Esophagus squamous epithelium (tissue), 5 donors: ENCODE measurements at places on chromosomes 7 and 10.

- no peak for DNase-seq
These were observed 22.5 kb upstream of the MMP21 start for GRCh38 chr10:125797994-125798662.

DNA sequence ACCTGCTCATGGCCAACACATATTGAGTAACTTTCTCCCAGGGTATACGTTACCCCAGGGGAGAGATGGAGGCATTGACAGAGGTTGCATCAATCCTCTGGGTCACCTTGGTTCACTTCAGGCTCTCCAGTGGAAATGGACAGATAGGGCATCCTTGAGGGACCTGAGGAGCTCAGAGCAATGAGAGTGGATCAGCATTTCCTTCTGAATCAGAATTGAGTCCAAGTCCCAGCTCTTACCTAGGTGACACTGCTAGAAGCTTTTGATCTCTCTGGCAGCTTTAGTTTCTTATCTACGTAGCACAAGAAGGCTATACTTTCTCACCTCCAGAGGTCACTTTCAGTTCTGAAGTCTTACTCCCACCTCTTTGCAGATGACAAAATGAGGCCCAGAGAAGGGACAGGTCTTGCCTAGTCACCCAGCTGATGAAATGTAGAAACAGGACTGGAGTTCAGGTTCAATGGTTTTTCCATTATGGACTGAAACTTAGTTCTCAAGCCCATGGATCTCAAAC, 35.2 kb downstream of the PANK1 start:
- no peak for DNase-seq

- no peak for DNase-seq
These were observed 42.3 kb downstream of the COA1 start for GRCh38 chr7:43686991-43687390.

- no peak for DNase-seq
These were observed 165.7 kb downstream of the NPSR1 start for GRCh38 chr7:34823650-34824258.

DNA sequence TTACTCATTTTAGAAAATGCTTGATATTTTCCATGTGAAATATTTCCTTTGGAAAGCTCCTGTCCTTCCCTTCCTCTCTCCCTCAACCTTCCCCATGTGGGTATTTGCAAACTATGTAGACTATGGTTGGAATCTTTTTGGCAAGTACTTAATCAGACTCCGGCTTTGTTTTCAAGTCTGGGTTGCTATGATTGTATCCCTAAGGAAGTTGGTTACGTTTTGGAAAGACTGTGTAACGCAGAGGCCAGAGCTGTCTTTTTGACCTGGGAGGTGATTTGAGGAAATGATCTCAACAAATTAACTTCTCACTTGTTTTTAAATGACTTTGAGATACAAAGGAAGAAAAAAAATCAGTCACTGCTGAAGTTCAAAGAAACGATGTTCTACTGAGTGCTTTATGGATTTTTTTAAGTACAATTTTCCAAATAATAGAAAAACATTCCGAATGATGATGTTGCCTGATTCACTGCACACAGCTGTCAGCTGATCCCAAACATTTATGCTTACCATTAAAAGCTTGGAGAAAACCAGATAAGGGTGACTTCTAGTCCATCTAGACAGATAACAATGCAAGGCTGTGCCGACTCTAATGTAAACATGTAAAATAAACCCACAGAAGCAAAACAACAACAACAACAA, 145.5 kb upstream of the CELF2 start:
- no peak for DNase-seq

DNA sequence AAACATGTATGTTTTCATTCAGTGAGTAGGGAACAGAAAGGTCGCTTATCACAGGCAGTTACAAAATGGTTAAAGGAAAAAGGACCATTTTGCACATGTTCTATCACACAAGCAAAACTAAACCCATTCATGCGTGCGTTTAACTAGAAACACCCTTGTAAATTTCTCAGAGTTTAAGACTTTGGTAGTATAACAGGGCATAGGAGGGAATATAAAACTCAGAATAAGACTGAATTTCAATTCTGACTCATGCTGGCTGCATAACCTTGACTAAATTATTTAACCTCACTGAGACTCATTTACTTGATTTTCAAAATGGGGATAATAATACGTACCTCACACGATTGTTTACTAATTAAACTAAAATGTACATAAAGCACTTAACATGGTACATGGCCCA, 243.8 kb upstream of the PTN start:
- no peak for DNase-seq

- no peak for DNase-seq
These were observed 62.1 kb upstream of the STEAP1B start for GRCh38 chr7:22561895-22562593.

DNA sequence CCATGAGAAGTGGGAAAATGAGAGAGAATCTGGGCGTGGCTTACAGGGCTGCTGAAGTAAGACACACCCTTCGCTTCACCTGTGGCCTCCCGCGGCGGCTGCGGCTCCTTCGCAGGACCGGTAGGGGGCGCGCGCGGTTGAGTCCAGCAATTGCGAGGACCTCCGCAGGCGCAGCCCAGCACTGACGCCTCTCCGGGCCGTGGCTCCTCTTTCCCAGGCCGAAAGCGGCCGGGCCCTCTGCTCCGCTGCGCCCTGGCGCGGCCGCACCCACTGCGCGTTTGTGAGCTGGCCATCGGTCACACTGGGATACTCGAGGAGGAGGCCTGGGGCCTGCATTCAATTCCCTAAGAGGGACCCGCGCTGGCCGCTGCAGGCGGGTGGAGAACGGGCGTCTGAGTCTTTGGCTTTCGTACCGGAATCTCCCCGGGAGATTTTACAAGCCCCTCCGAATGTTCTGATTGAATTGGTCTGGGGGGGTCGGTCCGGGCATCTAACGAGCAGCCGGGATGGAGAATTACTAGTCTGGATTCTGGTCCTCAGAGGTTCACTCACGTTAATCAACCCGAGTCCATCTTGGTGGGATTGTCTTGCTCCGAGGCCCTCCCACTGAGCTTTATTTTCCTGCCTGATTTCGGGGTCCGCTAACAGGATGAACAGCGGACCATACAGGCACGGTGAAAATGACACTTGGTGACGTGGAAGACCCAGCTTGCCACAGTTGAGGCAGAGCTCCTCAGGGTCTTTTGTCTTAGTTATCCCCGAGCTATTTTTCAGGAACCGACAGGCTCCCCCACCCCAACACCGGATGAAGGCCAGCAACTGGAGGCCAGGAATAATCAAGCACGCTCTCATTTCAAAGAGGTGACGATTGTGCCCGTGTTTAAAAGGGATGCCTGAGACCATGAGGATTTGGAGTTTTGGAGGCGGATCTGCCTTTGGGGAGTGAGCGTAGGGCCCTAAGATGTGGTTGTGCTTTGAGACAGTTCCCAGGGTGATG, at the start of gene LRRD1:
Gene LRRD1 (minus strand): TSS at position 215 of the 997 bp plus-strand sequence. CDS start 13,940 bp downstream, outside the sequence.
- DNase-seq = peak; percentile 30

DNA sequence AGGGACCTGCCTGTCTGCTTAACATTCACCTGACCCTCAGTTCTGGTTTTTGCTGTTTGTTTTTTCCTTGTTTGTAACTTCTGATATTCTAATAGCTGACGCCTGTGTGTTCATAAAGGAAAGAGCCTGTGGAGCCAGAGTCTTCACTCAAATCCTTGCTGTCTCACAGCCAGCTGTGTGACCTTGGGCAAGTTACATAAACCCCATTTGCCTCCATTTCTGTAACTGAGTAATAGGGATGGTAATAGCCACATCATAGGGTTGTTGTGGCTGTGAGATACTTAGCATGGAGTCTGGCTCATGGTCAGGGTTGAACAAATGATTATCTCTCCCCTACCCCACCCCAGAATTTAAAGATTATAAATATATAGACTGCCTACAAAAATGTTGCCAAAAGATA, 27.0 kb downstream of the WBP1L start:
- DNase-seq = no peak

DNA sequence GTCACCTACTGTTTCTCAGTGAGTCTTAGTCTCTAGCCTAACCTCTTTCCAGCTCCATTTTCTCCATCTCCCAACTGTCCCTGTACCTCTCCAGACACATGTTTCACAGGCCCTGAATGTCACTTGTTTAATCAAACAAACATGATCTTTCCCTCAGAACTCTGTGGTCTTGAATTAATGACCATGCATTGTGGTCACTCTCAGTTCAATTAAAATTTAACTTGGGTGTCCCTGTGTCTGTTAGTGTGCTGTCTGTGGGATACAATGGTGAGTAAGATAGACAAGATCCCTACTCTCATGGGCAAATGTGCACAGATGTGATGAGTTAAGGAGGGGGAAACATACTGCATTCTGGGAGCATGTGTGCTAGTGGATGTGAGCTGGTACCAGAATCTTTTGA, 65.0 kb downstream of the RBM33 start:
- DNase-seq = no peak

DNA sequence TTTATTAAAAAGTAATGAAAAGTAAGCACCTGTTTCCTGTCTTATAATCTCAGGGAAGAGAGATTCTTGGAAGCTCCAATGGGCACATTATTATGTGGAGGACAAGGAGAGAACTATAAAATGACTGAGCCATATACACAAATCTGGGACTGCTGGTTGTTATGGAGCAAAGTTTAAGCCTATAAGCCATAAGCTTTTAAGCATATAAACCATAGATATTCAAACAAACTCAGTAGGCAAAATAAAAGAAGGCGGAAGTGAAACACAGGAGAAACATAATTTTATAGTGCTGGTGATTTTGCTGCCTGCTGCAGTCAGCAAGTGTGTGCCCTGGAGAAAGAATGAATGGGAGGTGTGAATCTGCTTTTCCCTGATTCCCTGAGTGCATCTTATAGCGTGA, 274.4 kb downstream of the KIF20B start:
- no peak for DNase-seq

GRCh38 chr7:29480451-29480850, 83.2 kb upstream of the PRR15 start:
- no peak for DNase-seq

DNA sequence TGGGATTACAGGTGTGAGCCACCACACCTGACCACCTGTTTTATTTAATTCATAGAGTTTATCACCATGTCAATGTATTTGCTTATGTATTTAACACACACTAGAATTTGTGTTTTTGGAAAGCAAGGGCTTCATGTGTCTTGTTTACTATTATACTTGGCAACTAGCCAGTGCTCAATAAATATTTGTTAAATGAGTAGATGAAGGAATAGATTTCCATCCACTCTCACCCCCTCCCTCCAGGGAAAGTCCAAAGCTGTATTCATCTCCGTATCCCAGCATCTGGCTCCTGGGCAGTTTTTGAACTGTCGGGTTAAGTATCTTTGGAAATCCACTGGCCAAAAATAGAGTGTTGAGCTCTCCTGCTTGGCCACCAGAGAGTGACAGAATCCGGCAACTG, 4.6 kb upstream of the RADIL start:
- DNase-seq = no peak

DNA sequence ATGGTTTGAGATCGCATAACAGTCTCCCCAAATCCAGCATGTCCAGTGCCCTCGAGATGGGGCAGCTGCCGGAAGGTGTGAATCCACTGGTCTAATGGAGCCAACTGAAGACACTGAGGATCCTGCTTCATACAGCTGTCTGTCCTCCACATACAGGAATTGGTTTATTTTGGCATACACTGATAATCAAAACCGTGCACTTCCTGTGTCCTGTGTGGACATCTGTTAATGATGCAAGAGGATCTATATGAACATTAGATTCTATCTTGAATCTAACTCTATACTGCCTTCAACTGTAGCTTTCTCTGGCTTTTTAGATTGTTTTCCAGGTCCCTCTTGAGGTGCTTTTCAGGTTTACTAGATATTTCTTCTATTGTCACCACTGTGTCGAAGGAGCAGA, 3.0 kb upstream of the JAZF1 start:
- DNase-seq = no peak

DNA sequence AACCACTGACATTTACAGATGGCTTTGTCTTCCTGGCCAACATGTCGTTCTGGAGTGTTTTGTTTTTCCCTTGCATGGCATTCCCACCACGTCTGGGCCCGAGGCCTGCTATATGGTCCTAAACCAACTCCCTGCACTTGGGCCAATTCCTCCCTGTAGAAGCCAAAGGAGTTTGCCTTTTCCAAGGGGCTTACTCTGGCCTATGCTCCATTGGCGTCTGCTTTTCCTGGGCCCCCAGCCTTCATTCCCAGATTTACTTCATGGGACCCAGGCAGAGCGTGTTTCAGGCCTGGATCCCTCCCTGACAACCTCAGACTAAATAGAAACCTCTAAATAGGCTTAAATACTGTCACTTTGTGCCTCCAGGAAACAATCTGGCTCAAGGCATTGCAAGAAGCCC, 60.7 kb downstream of the MINDY4 start:
- DNase-seq = no peak

DNA sequence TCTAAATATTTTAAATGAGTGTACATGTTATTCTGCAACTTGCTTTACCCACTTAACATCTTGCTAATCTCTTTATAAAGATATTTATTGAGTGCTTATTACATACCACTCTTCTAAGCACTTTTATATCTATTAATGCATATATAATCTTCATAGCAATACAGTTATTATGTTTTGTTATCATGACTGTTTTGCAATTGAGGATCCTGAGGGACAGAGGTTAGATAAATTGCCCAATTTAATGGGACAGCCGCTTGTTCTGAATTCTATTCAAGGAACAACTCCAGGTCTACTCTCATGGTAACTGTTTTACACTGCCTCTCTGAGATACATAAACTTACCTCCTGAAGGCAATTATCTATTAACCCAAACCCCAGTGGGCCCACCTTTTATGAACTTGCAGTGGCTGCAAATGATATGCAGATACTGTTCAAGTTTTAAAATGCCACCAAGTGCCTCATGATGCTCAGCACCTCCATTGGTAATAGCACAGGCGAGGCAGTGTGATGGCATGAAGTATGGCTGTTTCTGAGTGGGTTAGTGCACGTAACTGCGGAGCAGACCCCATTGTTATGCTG, 60.5 kb downstream of the PON1 start:
- no peak for DNase-seq

DNA sequence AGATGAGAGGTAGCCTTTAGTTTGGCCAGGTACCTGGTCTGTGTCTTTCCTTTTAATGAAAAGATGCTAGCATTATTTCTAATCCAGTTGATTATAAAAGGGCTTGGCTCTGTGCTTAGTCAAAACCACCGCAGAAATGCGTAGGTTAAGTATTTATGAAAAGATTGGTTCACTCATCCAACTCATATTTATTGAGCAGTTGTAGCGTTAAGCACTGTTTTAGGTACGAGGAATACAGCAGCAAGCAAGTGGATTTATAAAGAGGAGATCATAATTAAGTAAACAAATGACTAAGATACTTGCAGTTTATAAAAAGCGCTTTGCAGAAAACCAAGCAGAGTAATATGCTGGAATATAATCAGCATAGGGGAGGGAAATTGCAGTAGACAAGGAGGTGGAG, 129.8 kb downstream of the PPP1R17 start:
- no peak for DNase-seq

DNA sequence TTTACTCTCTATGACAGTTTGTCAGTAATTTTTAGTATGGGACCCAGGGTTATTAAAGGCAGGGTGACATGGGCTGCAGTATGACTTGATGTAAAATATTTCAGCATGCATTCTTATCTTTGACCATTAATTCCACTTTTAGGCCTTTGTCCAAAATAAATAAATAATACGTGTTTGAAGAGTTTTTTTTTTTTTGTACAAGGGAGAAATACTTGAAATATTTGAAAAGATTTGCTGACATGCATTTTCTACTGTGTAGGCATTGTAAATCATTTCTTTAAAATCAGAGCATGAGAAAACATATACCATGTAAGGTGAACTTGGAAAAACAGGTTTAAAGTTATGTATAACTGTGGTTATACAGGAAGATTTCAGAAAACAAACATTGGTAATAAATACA, 23.5 kb downstream of the NRG3 start:
- no peak for DNase-seq
